ENCODE measurements at places on chromosomes 6 and 20. TPM values are rescaled to one million over a fixed set of nuclear protein-coding genes. Genes with fewer than 3 reads are reported as not detected.

Gene MACROD2
- 3.6 TPM for total RNA-seq

Gene FAM217A
- not detected for total RNA-seq

Gene CLPSL1
- total RNA-seq, result not detected

Gene KHDC1
- total RNA-seq, result 3.9 TPM

Gene GTSF1L
- total RNA-seq, result not detected

Gene SYNE1
- 123 TPM for total RNA-seq

Gene HLA-DQB1
- total RNA-seq, result not detected

Gene KCNK16
- not detected for total RNA-seq

Gene IRAK1BP1
- total RNA-seq, result 5.4 TPM

Gene GPR6
- total RNA-seq, result not detected

Gene PRDM13
- under 0.01 TPM for total RNA-seq

Gene IL17F
- total RNA-seq, result not detected

Gene OLIG3
- total RNA-seq, result not detected

Gene TMEM200A
- total RNA-seq, result 116 TPM

Gene TSBP1
- total RNA-seq, result not detected

Gene COX4I2
- total RNA-seq, result not detected

Gene PRPH2
- 1.8 TPM for total RNA-seq

Gene EYA4
- 14.5 TPM for total RNA-seq

Gene SMLR1
- not detected for total RNA-seq

Gene MPIG6B
- total RNA-seq, result not detected

Gene SENP6
- total RNA-seq, result 88.5 TPM

Gene ANKRD66
- not detected for total RNA-seq

Gene USP49
- 2.9 TPM for total RNA-seq

Gene SRMS
- not detected for total RNA-seq

Gene MBOAT1
- total RNA-seq, result 11.6 TPM

Gene FAM135A
- 15.1 TPM for total RNA-seq

Gene TPX2
- 104 TPM for total RNA-seq

Gene MUC22
- not detected for total RNA-seq

Gene REPS1
- total RNA-seq, result 29.5 TPM

Gene NR2E1
- not detected for total RNA-seq

Gene IRF4
- under 0.01 TPM for total RNA-seq

Gene SCRT2
- total RNA-seq, result not detected

All from uterine smooth muscle cell (primary cell).